Stimulated activated CD4-positive, alpha-beta T cell treated with anti-CD3 and anti-CD28 coated beads, Interleukin-1b, Interleukin-23, amount 100 ng/mL, for 1 hour (primary cell): ENCODE measurements at places on chromosomes 6 and 20.

DNA sequence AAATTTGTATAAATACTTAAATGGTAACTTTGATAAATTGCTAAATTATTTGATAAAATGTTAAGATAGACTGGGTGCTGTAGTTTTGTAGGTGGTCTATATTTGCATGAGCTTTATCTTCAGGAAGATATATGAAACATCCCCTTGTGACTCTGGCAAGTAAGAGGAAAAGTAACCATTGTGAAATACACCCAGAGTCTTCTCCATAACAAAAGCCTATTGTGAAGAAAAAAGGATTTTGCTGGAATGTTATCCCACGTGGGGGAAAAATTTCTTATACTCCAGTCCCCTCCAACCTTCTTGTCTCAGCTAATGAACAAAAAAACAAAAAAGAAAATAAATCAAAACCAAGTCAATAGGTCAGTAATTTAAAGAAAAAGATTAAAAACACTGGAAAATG, 600.7 kb downstream of the HDGFL1 start:
- DNase-seq = no peak

- DNase-seq = no peak
Observed at GRCh38 chr6:75278474-75279077, 6.0 kb downstream of the TMEM30A start.

- no peak for DNase-seq
Observed at GRCh38 chr20:11248011-11248409, 574.2 kb upstream of the JAG1 start.

GRCh38 chr6:98877250-98877649, 42.9 kb downstream of the POU3F2 start:
- no peak for DNase-seq

- DNase-seq = no peak
Observed at GRCh38 chr6:83152913-83153312, 40.2 kb downstream of the PGM3 start.

- no peak for DNase-seq
Observed at GRCh38 chr6:4268171-4268570, 132.8 kb upstream of the ECI2 start.

DNA sequence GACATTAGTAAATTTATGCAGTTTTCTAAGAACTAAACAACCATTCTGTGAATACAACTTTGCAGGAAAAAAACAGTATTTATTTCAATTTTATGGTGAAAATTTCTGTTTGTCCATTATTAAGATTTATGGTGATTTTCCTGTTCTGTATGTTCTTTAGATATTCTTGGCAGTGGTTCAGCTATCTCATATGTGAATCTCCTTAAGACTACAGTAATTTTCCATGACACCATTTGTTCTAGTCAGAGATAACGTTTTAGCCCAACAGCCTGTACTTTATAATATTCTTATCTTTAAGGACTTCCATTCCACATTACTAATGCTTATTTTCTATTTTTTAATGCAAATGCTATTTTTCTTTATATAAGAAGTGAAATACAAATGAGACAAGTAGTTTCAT, 504.0 kb downstream of the RFPL4B start:
- no peak for DNase-seq

GRCh38 chr6:115729036-115729435, 331.7 kb downstream of the FRK start:
- DNase-seq = no peak

DNA sequence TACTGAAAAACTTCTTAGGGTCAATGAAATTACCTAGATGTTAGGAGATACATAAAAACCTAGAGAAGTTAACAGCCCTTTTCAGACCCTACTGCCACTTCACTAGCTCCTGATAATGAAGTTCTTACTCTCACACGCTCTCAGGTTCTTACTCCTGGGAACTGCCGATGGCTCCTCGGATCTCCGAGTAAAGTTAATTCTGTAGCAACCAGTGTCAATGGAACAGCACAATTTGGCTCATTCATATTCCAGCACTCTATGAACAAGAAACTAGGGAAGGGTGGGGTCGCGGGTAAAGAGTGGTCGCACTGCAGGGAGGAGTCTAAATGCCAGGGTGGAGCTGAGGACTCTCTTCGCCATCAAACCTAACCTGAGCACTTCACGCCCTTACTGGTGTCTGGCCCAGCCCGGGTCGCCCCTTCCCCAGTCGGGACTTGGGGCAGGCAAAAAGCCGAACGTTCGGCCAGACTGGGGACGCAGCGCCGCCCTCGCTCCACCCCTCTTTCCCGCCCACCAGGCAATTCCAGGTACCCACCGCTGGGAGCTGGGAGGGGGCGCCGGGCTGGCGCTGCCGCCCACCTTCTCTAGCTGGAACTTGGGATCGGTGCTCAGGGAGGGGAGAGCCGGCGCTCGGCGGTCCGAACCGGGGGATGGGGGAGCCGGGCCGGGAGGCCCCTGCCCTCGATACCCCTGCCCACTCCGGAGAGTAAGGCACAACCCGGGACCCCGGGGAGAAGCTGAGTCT, 744 bp downstream of the RAB23 start:
- no peak for DNase-seq

DNA sequence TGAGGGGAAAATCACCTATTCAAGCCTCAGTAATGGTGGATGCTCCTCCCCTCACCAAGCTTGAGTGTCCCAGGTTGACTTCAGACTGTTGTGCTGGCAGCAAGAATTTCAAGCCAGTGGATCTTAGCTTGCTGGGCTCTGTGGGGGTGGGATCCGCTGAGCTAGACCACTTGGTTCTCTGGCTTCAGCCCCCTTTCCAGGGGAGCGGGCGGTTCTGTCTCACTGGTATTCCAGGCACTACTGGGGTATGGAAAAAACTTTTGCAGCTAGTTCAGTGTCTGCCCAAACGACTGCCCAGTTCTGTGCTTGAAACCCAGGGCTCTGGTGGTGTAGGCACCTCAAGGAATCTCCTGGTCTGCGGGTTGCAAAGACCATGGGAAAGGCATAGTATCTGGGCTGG, 42.9 kb upstream of the UFL1 start:
- no peak for DNase-seq

DNA sequence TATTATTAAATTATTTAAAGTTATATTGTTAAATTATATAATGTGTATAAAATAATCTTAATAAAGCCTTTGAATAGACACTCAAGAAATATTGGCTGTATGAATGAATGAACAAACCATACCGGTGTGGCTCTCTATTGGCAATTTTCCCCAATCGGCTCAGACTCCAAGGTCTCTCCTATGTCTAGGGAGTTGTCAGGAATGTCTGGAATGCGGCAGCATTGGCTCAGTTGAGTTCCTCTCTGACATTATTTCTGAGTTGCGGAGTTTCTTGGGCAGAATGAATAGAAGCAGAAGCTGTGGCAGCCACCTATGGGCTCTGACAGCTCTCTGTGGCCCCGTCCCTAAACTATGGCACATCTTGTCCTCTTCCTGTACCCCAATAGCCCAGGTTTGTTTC, 111.0 kb downstream of the SOBP start:
- no peak for DNase-seq

- no peak for DNase-seq
Observed at GRCh38 chr6:82040405-82041221, 206.9 kb downstream of the IBTK start.

DNA sequence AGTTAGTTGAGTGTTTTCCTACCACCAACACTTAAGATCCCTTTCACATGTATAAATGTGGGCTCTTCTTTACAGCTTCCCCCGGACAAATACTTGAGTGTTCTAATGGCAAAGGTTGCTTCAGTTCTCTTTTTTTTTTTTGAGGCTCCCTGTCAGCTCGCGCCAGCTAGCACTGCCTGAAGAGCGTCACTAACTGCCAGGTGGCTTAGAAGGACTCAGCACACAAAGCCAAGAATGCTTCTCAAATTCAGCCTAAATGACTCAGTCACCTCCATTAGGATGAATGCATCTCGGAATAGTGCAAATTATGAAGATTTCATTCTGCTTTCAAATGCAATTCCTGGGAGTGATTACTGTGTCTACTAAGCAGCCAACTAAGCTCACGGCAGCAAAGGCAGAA, 150.7 kb upstream of the BTBD3 start:
- DNase-seq = no peak

DNA sequence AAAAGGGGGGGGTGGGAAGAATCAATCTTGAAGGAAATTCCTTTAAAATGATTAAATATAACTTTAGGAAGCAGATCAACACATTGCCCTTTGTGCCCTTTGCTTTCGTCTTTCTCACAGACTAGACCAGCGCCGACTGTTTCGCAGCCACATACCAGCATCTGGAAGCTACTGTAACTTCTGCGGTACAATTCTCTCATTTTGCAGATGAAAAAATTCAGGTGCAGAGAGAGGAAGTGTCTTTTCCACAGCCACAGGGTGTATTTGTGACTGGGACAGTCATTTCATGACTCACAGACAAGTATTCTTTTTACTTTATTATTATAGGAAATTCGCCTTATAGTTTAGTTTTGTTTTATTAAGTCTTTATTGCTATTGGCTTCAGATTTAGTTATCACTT, 84.2 kb downstream of the UST start:
- DNase-seq = no peak

- no peak for DNase-seq
Observed at GRCh38 chr6:84979541-84979940, 215.1 kb upstream of the TBX18 start.

DNA sequence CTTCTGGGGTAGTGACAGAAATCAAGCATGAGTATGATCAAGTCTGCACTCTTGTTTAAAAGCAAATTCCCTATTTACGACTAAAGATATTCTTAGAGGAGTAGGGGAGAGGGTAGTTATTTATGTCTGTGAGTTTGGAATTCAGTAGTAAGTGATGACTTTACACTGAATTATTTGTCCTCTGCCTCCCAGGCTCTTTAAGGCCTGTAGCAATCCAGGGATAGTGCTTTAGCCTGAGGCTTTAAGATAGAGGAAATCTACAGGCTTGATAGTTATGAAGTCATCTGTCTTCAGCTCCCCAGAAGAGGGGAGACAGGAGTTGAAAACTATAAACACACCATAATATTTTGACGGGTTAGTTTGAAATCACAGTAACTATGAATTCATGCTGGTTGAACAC, 664.5 kb downstream of the EPM2A start:
- no peak for DNase-seq

GRCh38 chr20:20261159-20261558, 106.7 kb upstream of the INSM1 start:
- DNase-seq = no peak

DNA sequence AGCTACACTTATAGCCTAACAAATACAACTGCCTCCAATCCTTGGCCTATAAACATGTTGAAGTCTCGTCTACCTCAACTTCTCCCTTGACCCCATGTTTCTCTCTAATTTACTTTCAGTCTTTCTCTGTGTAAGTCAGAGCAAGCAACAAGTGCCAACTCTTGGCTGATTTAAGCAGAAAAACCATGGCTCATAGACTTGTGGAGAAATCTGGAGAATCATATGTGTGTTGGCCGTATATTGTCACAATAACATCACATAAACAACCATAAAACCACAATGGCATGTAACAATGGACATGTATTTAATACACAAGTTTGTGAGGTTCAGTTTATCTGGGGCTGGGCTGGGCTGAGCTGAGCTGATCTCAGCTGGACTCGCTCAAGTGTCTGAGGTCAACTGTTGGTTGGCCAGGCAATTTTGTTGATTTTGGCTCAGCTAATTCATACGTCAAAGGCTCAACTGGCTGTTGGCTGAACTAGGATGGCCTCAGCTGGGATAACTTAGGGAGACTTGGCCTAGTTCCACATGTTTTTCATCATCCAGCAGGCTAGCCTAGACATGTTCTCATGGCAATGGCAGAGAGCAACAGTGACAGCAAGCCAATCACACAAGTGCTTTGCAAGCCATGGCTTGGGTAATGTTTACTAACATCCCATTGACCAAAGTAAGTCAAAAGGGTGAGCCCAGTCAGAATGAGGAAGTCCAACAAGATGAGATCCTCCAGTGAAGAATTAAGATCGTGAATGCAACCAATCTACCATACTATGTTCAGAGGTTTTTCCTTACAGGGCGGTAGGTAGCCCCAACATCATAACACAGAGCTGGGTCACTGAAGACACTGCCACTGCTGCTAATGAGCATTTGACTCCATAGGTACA, 12.9 kb upstream of the TBC1D22B start:
- no peak for DNase-seq

DNA sequence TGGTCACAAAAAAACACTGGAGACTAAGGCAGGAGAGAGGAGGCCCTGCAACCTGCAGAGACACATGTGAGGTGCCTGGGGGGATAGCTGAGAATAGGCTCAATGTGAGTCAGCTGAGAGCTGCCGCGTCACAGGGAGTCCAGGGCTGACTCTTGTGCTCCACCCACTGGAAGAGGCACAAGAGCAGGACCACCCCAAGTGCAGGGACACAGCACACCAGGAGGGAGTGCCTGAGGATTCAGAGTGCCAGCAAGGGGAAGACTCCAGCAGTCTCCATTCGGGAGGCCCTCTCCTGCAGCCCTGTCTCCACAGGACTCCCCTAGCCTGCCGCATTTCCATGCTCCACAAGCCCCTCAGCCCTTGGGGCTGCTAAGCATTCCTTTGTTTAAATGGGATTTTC, 105.5 kb downstream of the HUS1B start:
- no peak for DNase-seq

DNA sequence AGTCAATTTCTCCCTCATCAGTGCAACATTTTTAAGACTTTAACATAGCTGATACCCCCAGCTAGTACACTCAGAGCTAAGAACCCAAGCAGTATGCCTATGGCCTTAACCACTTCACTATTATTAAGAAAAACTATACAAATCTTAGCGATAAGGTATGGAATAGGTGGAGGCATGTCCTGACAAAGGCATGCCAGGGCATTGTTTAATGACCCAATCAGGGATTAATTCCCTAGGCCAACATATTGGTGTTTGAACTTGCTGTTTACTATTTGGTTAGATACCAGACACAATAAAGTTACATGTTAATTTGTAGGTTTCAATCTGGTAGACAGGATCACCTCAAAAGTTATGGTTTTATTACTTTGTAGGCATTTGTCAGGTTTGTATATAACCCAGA, 93.1 kb downstream of the ARMC2 start:
- no peak for DNase-seq

DNA sequence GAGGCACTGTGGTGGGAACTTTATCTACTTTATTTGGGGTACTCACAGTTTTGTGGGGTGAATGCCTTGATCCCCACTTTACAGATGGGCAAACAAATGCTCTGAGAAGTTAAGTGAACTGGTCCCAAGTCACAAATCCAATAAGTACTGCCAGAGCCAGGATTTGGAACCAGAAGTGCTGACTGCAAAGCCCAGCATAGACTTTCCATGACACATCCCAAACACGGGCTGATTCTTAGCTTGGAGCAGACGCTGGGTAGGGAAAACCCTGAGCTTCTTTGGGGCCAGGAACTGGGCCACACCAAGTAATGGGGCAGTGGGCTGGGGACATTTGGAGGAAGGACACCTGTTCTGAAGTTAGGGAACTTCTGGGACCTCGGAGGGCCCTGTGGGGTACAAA, 20.3 kb downstream of the RIN2 start:
- DNase-seq = no peak

DNA sequence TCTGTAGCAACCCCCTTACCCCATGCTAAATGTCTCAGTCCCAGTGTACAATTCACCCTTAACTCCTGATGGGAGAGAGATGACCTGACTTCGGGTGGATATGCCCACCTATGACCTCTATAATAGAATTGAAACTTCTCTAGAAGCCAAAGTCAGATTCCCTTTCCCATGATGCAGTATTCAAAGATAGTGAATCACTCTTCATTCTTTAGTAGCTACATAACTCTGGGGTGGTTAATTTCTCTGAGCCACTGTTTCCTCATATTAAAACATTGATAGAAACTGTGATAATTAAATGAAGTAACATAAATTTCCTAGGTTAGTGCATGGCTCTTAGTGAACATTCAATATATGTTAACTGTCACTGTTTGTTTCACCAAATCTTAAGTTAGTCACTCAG, 500.4 kb downstream of the COL12A1 start:
- no peak for DNase-seq
